ENCODE measurements at places on chromosomes 6 and 20.

- no peak for DNase-seq
These were observed 658.2 kb downstream of the HACE1 start for GRCh38 chr6:104201557-104201956.

- DNase-seq = no peak
These were observed 31.5 kb upstream of the EDN3 start for GRCh38 chr20:59268870-59269269.

DNA sequence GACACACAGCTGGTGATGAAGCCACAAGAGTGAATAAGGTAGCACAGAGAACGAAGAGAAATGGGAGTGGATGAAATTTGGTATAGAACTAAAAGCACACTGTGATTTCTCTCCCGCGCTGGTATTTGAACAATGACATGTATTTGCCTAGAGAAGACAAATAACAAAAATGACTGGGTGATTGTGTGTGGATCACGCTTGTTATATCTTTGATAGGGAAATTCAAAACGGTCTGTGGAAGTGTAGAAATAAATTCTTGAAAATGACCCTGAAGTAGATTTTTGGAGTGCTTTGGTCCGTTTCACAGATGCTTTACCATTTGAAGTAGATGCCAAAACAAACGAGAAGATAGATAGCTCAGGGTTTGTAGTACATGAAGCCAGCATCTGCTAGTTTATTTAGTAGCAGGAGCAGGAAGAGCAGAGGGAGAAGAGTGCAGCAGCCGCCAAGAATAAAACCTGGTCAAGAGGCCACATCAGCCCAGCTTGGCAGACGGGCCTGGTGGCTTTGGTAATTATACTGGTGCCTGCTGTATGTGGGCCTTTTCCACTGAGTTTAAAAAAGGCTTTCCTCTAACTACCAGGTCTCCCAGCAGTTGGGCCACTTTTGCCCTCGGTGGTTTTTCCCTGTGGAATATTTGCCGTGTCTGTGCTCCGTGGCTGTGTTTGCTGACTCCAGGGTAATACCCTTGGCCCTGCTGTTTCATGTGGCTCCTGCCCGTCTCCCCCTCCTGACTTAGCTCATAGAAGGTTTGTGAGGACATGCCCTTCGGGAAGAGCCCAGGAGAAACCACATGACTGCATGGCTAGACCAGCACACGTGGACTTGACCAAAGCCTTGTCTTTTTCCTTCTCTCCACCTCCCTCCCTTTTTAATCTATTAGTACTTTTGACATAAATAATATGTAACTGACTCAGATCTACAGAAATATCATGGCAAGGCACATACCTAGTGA, 294.0 kb downstream of the SOX4 start:
- peak; percentile 51 for DNase-seq

GRCh38 chr6:108798670-108799353, 49.4 kb upstream of the ARMC2 start:
- no peak for DNase-seq

DNA sequence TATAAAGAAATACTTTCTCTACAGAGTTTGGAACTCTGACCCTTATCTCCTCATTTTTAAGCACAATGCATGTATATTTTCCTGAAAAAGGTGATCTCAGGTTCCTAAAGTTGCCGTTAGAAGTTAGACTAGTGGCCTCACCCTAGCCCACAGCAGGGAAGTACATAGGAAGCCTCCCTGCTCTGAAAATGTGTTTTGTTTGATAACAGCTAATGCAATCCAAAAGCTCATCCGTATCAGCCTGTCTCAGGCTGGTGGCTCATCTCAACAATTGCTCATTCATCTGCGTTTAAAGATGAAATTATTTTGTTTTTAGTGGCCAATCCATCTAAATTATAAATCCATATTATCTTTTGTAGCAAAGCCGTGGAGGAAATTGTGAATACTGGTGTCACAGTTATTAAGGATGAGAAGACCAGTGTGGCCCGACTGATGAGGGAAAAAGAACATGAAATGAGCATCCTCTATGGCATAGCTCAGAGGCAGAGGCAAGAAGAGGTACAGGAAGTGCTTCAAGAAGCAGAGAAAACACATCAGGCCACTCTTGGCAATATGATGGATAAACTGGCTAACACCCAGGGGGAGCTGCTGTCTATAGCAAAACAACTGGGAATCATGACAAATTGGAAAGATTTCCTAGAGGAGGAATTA, 20.1 kb downstream of the C6orf163 start:
- DNase-seq = no peak

DNA sequence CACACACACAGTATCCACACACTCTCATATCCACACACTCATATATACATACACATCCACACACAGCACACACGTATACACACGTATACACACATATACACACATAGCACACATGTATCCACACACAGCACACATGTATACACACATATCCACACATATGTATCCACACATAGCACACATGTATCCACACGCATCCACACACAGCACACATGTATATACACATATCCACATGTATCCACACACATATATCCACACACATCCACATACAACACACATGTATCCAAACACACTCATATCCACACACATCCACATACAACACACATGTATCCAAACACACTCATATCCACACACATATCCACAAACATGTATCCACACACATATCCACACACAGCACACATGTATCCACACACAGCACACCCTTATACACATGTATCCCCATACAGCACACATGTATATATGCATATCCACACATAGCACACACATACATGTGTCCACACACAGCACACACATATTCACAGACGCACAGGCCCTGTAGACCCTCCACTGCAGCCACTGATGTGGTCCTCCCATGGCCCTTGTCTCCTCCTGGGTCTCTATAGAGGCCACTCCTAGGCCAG, 172.1 kb downstream of the CDH4 start:
- DNase-seq = no peak

DNA sequence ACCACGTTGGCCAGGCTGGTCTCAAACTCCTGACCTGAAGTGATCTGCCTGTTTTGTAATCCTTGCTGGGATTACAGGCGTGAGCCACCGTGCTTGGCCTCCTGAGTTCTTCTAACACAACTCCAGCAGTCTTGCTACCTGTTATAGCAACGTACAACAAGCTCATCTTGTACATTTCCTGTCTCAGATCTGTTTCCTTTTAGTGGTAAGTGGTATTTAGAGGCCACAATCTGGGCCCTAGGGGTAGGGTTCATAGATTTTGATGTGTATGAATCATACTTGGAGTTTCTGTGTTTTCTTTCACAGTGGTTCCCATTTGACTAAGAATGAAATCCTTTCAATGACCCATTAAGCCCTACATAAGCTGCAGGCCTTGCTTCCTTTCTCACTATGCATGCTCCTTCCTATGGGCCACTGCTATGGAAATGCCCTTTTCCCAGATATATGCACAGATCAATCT, 27.1 kb upstream of the SYNCRIP start:
- peak; percentile 83 for DNase-seq

- no peak for DNase-seq
These were observed 43.2 kb downstream of the TFEB start for GRCh38 chr6:41692080-41692675.

GRCh38 chr6:37538107-37538506, 38.4 kb upstream of the CCDC167 start:
- no peak for DNase-seq

GRCh38 chr6:155341130-155341828, 27.0 kb upstream of the TFB1M start:
- peak; percentile 80 for DNase-seq

DNA sequence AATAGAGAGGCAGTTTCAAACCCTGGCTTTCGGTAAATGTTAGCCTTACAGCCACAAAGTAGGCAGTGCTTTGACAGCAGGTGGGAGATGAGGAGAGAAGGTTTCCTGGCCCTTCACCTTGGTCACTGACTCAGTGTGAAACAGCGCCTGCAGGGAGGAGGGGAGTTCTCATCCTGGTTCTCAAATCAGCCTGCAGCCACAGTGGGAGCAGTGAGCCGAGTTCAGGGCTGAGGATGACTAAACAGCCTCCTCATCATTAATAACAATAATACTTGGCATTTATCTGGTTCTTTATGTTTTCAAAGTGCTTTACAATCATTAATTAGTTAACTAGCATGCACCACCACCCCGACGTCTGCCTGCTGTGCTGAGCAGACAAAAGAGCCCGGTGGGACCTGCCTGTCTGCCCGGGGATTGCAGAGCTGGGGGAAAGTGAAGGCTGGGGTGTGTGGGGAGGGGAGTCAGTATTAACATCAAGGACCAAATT, 59.6 kb downstream of the PRDM1 start:
- DNase-seq = peak; percentile 30

GRCh38 chr20:2236256-2236655, 59.5 kb upstream of the TGM3 start:
- DNase-seq = no peak

- peak; percentile 17 for DNase-seq
These were observed 8.1 kb upstream of the GUCA1A start for GRCh38 chr6:42165016-42165415.

DNA sequence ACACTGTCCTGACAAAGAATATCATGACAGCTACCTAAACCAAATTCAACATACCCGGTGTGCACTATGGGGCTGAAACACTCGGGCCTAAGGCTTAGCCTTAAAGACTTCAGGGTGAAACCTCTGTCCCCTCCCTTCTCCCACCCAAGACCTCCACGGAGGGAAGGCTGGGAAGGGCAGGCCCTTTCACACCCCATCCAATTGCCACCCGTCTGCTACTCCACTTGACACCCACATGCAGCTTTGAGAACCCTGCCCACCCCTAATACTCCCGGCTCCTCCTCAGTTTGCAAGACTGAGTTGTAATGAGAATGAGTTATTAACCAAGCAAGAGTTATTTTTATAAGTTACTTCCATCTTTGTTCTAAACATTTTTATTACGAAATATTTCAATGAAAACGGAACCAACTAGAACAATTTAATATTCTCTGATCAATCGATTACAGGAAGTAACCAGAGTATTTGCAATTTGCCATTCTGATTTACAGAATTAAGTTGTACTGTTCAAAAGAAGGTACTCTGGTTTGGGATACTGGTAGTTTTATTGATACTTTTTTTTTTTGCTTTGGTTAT, 3.7 kb downstream of the TAF4 start:
- no peak for DNase-seq

GRCh38 chr6:68701159-68701558, 66.1 kb downstream of the ADGRB3 start:
- DNase-seq = no peak

All from iris pigment epithelial cell (primary cell).